ENCODE measurements at places on chromosomes 5 and 9. TPM values are rescaled to one million over a fixed set of nuclear protein-coding genes. Genes with fewer than 3 reads are reported as not detected.

Gene CYFIP2
- total RNA-seq: 99.9 TPM

Gene CARTPT
- total RNA-seq: not detected

Gene NAIP
- 2.3 TPM for total RNA-seq

Gene SLC36A2
- total RNA-seq: not detected

Gene ARID3C
- total RNA-seq: 0.48 TPM

- DNase-seq: no peak
Measured at GRCh38 chr5:104023739-104024138, 461.1 kb upstream of the NUDT12 start.

DNA sequence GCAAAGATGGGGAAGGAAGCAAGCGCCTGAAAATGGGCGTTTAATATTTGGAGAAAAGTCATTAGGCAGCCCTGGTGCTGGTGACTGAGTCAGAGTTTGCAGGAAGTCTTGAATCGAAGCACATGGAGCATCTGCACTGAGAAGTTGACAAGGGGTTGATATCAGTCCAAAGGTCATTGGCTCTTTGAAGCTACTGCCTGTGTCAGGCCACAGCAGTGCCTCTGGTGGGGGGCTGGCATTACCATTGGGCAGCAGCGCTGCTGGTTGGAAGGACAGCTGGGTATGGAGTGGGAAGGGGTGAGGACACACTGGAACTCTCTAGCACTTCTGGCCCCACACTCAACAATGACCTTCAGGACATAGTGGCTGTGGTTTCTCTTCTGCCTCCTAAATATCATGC, 150.4 kb upstream of the ERCC6L2 start:
- no peak for DNase-seq

GRCh38 chr5:110623874-110624273, 102.6 kb downstream of the TMEM232 start:
- no peak for DNase-seq

GRCh38 chr9:89597711-89598362, 7.0 kb upstream of the GADD45G start:
- DNase-seq: no peak

DNA sequence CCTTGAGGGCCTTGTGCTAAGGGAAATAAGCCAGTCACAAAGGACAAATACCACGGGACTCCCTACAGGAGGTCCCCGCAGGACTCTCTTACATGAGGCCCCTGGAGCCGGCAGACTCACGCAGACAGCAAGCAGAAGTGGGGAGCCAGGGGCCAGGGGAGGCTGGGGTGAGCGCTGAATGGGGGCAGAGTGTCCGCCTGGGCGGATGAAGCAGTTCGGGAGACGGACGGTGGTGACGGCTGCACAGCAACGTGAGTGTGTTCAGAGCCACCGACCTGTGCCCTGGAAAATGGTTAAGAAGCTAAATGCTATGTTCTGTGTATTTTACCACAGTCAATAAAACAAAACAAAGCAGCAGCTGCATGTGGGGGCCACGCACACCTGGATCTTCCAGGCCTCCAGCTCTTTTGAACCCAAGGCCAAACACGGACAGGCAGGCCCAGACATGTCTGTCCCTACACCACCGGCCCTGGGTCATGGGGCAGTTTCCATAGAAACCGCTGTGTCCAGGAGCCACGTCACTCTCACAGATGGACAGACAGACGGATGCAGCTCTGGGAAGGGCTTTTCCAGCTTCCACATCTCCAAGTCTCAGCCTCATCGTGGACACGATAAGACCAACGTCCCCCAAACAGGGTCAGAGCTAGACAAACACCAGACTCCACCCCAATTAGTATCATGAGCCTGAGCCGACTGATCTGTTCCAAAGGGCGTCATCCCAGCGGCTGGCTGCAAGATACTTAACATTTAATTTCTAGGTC, 103.9 kb downstream of the VAV2 start:
- no peak for DNase-seq

GRCh38 chr5:90571147-90571773, 12.7 kb downstream of the ADGRV1 start:
- no peak for DNase-seq

GRCh38 chr5:20678814-20679298, 690.9 kb upstream of the CDH18 start:
- peak; percentile 87 for DNase-seq

- DNase-seq: no peak
Measured at GRCh38 chr9:92895812-92896436, 18.1 kb upstream of the ZNF484 start.

DNA sequence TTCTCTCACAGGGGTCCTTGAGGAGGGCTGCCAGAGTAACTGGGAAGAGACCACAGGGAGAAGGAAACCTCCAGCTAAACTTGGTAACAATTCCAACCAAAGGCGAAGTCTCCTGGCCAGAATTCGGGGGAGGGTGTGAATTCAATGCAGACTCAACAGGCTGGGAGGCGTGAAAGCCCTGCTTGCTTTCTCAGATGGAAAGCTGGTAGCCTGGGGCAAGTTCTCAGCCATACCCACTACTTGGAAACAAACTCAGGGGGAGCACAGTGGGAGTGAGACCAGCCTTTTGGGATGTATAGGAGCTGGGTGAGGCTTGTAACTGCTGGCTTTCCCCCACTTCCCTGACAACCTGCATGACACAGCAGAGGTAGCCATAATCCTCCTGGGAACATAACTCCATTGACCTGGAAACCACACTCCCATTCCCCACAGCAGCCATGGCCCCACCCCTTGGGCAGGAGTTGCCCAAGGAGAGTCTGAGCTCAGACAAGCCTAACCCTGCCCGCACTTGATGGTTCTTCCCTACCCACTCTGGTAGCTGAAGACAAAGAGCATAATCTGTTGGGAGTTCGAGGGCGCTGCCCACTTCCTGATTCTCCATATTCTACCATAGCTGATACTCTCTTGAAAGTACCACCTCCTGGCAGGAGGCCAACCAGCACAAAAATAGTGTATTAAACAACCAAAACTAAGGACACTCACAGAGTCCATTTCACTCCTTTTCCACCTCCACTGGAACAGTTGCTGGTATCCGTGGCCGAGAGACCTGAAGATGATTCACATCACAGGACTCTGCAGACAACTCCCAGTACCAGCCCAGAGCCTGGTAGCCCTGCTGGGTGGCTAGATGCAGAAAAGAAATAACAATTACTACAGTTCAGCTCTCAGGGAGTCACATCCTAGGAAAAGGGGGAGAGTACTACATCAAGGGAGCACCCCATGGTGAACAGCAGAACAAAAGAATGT, 123.8 kb downstream of the FAM170A start:
- DNase-seq: no peak

- no peak for DNase-seq
Measured at GRCh38 chr5:9474219-9475002, 71.5 kb downstream of the SEMA5A start.

DNA sequence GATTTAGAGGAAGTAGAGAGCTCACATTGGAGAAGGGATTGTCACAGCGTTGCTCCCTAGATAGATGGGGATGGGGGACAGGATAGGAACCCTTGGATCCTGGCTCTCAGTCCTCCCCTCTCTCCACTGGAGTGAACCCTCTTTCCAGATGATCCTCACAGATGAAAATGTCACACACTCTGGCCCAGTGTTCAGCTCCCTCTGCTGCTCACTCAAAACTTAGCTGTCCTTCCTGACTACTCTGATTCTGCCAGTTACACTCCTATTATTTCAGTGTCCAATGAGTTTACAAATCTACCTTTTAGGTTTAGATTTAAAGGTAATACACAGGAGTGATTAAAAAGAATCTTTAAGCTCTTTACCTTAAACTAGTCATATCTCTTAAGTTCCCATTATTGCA, 5.8 kb upstream of the SPINK7 start:
- no peak for DNase-seq

- no peak for DNase-seq
Measured at GRCh38 chr5:84255315-84255714, 129.4 kb downstream of the EDIL3 start.

GRCh38 chr5:86964889-86965288, 302.8 kb upstream of the RASA1 start:
- no peak for DNase-seq

DNA sequence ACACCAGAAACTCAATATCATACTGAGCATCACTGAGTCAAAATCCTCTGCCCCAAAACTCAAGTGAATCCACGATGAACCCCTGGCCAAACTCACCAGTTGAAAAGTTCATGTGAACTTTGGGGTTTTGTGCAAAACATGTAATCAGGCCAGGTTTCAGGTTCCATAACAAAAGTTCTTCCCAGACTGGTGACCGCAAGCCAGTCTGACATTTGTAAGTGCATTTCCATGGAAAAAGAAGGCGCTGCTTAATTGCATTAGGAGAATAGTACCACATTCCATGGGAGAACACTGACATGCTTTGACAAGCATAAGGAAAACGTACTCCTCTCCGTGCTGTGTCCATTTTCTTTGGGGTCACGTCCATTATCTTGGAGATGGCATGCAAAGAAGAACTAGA, 567.0 kb downstream of the BNC2 start:
- no peak for DNase-seq

DNA sequence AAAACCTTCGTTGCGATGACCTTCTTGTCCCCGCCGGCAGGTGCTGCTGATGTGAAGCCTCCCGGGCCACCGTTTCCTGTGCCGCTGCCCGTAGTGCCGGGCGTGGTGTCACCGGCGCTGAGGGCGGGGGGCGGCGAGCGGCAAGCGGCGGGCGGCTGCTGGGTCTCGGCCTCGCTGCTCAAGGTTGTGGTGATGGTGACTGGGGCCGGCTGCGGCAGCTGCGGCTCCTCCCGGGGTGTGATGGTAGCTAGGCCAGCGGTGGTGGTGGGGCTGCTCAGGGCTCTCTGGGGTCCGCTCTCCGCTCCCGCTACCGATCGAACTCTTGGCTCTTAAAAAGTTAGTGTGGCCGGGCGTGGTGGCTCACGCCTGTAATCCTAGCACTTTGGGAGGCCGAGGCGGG, 36.0 kb upstream of the PTPN3 start:
- DNase-seq: no peak

DNA sequence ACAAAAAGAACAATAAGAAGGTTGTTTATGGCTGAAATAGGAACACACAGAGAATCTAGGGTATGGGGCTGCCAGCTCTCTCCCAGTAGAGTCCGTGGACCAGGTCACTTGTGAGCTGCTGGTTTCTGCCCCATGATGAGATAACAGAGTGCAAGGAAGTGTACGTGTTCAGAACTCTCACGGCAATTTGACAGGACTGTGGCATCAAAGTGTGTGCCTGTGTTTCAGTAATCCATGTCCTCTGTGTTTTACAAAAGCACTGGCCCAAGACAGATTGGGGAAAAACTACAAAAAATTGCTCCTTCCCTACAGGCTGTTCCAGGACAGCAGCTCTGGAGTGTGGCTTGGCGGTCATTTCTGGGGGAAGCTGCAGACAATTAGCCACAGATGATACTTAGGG, 184.6 kb downstream of the AUH start:
- DNase-seq: no peak

DNA sequence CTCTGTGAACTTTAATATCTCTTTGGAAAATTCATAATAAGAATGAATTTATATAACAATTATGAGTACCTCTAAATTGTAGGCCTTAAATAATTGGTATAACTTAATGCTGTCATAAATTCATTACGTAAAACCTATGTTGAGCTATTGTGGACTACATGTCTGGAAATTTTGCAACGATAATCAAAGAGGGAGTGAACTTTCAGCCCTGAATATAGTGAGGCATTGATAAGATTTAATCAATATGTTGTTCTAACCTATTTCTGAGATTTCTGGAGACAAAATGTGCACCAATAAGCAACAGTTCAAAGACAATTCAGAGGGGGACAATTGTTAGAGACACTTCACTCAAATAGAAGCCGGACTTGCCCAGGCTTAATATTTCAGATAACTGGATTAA, 499.4 kb downstream of the ELAVL2 start:
- no peak for DNase-seq

- no peak for DNase-seq
Measured at GRCh38 chr5:66247176-66247960, 103.3 kb downstream of the SREK1 start.

DNA sequence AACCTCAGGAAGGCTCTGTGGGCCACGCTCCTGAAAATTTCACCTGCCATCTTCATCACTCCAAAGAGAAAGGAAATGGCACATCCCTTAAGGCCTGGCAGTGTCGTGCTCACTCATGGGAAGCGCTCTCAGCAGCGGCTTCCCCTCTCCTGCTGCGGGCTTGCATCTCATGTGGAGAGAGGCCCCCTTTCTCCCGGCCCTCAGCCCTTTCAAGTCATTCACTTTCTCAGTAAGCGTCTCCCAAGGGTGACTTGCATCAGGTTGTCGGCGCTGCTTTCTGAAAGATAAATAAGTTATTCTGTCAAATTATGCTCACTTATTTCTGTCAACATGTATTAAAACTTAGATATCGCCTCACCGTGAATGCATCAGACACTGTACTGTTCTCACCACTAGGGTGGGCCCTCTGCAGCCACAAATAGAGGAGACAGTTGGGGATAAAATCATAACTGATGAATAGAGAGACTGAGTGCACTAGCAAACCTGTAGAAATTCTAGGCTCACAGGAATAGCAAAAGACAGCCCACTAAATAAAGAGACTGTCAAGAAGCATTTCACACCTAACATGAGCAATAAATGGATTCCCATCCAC, 174.6 kb downstream of the RFK start:
- no peak for DNase-seq

DNA sequence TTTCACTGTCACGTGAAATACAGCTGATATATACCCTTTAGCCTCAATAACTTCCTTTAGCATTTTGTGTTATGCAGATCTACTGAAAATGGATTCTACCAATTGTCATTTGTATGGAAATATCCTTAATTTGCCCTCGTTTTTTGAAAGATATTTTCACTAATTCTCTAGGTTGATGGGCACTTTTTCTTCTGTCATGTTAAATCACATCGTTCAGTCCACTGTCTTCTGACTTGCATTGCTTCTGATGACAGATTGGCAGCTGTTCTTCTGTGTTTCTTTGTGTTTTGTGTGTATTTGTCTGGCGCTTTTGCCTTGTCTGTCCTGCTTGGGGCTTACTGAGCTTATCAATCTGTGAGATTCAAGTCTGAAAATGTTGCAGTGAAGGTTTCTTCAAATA, 9.7 kb upstream of the CLPTM1L start:
- no peak for DNase-seq
